BJ (cell line): ENCODE measurements at places on chromosomes 7 and 10.

- DNase-seq = no peak
Observed at GRCh38 chr10:43461950-43462349, 25.0 kb downstream of the ZNF487 start.

- no peak for DNase-seq
Observed at GRCh38 chr10:63005246-63005645, 127.9 kb upstream of the NRBF2 start.

GRCh38 chr10:98308669-98309365 is 40.8 kb upstream of the LOXL4 start:
- no peak for DNase-seq

DNA sequence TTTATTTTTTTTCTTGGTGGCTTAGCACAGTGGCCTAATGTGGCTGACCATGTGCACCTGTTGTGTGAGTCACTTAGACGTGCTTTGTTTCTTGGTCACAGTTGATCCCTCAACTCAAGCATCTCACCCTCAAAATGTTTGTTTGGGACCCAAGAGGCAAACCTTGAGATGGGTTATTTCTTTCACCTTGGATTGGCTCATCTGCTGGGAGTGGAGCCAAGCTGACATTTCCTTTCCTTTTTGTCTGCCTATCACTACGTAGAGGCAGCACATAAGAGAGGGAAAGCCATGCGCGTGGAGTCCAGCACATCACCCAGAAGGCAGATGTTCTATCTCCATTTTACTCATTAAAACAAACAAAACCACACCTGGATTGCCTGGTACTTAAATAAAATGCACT is 6.4 kb upstream of the PRKCQ start:
- DNase-seq = no peak

DNA sequence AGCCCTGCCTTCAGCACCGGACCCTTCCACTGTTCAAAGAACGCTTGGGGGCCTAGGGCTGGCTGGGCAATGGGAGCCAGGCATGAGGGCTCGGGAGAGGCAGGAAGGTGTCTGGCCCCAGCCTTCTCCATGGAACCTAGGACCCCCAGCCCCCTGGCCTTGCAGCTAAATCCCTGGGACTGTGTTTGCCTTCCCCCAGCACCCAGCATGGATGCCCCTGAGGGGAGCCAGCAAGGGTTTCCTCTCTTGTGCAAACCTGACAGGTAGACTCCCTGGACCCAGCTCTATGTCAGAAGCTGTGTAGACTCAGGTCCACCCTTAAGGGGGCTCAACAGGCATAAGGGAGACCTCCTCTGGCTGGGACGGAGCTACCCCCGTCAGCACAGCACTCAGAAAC is 288.0 kb downstream of the GRID1 start:
- no peak for DNase-seq

DNA sequence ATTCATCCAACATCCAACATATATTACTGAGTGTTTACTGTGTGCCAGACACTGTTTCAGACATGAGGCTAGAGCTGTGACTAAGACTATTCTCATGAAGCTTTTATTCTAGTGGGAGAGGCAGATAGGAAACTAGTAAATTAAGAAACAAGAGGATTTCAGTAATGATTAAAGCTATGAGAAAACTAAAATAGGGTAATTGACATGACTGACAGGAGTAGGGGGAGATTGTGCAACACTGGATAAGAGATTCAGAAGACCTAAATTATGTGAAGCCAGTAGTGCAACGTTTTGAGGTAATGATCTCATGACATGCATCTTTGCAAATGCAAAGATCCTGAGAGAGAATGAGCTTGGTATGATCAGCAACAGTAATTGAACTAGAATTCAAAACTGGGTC is 48.6 kb upstream of the MKLN1 start:
- DNase-seq = no peak

DNA sequence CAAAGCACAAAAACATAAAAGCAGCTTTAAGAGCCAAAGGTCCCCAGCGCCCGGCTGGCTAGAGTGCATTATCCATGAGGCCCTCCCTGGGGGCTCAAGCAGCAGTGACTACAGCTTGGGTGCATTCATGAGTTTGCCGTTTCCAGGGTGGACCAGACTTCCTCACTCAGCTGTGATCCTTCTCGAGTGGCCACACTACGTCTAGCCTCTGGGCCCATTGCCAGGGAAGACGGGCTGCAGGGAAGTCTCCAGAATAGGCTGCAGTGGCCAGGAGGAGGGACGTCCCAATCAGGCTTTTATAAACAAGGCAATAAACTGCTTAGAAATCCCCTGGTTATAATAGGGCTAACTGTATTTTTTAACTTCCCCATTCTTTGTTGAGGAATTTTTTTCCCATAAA is 89.4 kb upstream of the C1QL3 start:
- no peak for DNase-seq

- no peak for DNase-seq
Observed at GRCh38 chr7:42877862-42878261, 34.0 kb downstream of the C7orf25 start.

DNA sequence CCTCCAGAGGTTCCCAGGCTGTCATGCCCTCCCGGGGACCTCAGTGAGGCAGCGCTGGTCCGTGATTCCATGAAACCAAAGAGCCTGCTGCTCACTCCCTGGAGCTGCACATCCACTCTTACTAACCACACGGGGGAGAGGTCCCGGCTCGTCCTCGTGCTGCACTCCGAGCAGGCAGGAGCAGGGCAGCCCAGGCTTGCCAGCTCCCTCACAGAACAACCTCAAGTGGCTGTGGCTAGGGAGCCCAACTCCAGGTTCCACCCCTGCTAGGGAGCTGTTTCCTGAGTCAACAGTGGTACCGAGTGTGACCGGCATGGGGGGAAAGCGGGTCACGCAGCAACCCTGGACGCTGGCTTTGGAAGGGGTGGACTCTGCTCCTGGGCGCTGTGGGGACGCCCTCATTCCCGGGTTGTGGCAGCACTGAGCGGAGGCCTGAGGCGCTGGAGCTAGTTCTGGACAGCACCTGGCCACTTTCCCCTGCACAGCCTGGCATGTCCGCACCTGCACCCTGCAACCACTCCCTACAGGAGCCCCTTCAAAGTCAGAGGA is 27.9 kb upstream of the PPP2R2D start:
- DNase-seq = no peak
